ENCODE measurements at places on chromosomes 1 and 21.

DNA sequence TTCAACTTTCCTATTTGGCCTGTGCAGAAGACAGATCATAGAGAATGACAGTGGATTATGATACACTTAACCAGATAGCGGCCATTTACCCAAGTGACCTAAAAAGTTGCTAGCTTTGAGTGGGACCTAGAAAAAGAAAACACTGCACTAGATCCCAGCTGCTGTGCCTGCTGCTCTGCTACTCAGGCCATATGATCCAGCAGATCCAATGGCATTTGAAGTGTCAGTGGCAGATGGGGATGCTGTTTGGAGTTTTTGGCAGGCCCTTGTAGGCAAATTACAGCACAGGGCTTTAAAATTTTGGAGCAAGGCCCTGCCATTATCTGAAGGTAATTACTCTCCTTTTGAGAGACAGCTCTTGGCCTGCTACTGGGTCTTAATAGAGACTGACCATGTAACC lies 74.0 kb upstream of the KCNE2 start:
- DNase-seq: no peak

- no peak for DNase-seq
These were observed 3.3 kb upstream of the TTC34 start for GRCh38 chr1:2804628-2805351.

DNA sequence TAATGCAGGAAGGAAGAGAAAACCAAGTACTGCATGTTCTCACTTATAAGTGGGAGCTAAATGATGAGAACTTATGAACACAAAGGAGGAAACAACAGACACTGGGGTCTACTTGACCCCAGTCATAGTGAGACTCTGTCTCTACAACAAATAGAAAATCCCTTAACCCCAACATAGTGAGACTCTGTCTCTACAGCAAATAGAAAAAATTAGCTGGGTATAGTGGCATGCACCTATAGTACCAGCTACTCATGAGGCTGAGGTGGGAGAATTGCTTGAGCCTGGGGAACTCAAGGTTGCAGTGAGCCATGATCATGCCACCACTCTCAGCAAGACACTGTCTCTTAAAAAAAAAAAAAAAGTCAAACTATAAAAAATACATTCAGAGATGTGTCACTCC lies 42.7 kb downstream of the GIPC2 start:
- DNase-seq: no peak

DNA sequence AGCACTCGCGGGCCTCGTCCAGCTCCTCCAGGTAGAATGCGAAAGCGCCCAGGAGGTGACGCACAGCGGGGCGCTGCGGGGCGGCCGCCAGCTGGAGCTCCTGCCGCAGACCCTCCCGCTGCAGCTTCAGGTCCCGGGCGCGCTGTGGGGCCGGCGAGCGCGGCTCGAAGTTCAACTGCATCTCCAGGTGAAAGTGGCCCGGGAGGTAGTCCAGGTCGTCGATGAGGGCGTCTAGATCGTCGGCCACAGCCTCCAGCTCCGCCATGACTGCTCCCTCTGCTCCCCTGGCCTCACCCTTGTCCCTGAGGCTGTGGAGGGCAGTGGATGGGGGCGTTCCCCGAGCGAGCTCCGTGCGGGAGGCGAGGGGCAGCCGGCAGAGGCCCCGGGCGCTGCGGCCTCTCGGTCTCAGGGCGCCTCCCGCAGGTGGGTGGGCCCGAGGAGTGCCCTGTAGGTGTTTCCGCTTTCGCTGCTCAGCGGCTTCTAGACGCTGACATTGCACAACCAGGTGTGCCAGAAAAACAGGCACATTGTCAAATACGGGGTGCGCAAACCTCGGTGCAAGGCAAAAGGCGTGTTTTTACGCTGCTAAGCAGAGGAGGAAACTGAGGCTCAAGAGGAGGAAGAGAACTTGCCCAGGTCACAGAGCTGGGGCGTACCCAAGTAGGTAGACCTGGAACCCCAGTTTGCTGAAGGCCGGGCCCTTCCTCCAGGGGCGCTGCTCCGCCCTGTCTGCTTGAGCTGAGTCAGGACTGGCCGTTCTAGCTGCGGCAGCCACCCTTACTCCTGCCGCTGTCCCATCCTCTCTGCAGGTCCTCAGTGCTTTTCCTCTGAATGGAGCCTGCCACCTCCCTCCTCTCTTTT lies at the start of gene TTC22:
Gene TTC22 (minus strand): TSS at position 425 of the 861 bp plus-strand sequence. CDS start 160 bp downstream, at position 265.
- DNase-seq: peak; percentile 69

GRCh38 chr1:211870156-211870555 lies 39.6 kb upstream of the LPGAT1 start:
- DNase-seq: no peak

GRCh38 chr1:154170547-154171222 lies 15.8 kb upstream of the NUP210L start:
- DNase-seq: no peak

GRCh38 chr21:18705971-18706370 lies 302.4 kb upstream of the TMPRSS15 start:
- no peak for DNase-seq

DNA sequence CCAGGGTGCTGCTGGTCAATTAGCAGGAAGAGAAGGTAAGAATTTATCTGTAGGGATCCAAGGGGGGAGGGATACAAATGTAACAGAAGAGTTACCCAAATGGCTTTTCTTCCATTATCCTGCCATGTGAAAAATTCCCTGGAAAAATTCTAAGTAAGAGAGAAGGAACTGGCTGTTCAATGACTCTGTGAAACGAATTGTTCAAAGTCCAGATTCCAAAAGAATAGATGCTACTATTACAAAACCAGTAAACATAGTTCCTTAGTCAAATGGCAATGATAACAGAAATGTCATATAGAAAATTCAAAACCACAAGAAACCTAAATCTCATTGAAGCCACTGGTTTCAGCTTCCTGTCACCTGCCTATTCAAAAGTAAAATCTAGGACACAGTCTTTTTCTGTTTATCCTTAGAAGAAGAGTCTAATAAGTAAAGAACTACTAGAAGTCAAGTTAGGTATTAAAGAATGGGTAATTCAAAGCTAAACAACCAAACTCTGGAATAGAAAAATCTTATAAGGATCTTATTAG lies 102.6 kb downstream of the ZNF644 start:
- DNase-seq: no peak

GRCh38 chr1:244095529-244095911 lies 44.4 kb downstream of the ZBTB18 start:
- no peak for DNase-seq

GRCh38 chr21:38303300-38303699 lies 46.5 kb downstream of the KCNJ15 start:
- no peak for DNase-seq

DNA sequence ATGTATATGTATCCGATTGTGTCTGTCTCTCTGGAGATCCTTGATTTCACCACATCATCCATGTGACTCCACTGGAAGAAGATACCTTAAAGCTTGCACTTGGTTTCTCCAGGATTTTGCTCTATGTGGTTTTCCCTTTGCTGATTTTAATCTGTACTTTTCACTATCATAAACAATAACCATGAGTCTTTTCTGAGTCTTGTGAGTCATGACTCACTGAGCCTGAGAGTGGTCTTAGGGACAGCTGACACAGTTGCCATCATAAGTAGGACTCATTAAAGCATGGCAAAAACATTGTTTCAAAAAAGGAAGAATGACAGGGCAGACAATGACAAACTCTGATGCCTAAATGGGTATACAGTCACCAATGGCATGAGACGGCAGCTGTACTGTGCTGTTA lies 226.2 kb downstream of the AKT3 start:
- DNase-seq: no peak

DNA sequence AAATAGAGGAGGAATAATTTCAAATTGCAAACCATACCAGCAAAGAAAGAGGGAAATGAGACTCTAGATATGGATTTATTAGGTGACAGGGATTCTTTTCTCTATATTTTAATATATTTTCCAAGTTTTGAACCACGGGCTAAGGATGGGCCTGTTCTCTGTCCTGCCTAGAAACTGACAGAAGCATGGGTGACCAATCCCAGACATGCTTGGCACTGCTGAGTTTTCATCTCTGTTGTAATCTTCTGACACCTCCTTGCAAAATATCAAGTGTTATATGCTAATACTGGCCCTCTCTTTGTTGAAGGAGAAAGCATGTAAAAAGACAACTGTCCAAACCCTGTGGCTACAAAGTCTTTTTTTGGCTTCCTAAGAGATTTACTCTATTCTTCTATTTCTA lies 774 bp upstream of the ANGPTL7 start:
- DNase-seq: no peak

GRCh38 chr1:18807334-18808063 lies 52.0 kb downstream of the TAS1R2 start:
- DNase-seq: no peak

- DNase-seq: no peak
These were observed 84.2 kb downstream of the SH3GLB1 start for GRCh38 chr1:86788300-86789206.

- DNase-seq: peak; percentile 63
These were observed 4.0 kb downstream of the CAPN2 start for GRCh38 chr1:223716302-223716862.

DNA sequence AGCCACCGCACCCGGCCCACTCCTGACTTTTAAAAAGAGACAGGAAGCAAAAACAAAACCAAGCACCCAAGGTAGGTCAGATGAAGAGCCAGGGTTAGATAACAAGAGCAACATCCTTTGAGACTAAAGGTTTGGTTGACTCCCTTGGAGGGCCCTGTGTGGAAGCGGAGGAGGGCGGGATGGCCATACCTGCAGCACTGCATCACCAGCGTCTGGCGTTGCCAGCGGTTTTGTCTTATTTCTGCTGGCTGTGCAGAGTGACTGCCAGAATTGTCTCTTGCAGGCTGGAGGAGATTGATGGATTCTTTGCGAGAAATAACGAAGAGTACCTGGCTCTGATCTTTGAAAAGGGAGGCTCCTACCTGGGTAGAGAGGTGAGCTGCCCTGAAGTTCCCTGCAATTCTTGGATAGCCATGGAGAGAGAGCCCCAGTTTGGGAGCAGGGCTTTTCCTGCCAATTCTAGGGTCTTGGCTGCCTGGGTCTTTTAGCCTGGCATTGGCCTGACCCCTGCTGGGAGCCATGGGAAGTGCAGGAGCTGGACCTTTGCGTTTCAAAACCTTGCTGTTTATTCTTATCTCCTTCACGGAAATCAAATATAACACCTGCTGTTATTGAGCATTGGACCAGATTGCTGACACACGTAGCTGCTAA lies 24.0 kb downstream of the QSOX1 start:
- DNase-seq: peak; percentile 45

- DNase-seq: no peak
These were observed 146.4 kb upstream of the LRRC7 start for GRCh38 chr1:69421286-69421685.

DNA sequence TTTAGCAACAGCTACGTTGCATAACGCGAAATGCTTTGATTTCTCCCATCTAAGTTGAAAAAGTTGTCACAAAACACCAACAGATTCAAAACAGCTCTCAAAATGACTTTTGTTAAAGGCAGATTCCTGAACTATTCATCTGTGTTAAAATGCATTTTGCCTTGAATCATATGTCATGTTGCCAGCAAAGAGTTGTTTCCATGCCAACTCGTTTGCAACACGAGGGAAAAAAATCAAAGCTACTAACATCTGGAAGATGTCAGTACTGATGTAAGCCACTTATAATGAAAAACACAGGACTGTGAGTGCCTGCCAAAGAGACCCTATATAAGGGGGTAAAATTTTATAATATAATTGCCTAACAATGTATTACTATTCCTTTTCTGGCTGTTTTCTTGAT lies 182.7 kb upstream of the PTBP2 start:
- DNase-seq: no peak

DNA sequence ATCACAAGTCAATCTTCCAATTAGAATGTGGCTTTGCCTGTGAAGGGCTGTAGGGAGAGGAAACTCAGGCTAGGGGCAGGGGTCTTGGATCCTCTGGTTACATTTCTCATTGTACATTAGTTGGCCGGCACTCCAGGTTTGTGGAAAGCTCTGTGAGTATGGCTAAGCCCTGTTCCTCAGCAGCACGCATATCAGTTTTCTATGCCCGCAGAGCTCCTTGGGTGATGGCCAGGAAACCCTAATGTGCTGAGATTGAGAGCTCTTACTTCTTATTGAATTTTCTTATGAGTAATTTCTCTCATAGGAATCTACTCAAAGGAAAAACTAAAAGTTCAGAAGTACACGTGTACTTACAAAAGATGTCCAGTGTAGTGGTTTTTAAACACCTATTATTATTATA lies 30.7 kb upstream of the STMN1 start:
- no peak for DNase-seq

DNA sequence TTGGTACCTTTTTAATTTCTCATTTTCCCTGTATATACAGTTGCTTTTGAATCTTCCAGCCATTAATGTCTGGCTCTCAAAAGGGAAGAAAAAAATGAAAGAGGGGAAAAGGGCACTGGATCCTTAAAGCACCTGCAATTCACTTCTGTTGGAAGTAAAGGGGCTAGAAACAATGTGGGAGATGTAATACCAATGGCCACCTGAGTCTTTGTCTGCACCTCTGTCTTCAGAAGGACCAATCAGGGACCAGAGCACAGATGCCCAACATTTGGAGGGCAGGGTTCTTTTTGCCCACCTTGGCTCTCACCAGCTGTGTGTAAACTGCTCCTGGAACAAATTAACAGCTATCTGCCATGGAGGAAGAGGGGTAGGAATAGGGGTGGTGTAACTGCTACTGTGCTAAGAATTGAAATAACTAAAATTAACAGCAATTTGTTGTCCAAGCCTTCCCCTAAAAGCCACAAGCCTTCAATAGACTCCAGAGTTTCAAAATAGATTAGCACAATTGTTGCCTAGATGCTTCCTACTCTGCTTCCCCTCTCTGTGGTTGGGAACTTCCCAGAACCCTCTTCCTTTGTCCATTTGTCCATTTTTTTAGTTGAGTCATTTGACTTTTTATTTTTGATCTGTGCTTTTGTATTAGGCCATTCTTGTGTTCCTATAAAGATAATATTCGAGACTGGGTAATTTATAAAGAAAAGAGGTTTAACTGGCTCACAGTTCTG lies 11.5 kb upstream of the LRRC8B start:
- no peak for DNase-seq

- DNase-seq: peak; percentile 42
These were observed 53.1 kb downstream of the RIMS3 start for GRCh38 chr1:40612345-40612831.

- no peak for DNase-seq
These were observed 60.4 kb upstream of the C1orf53 start for GRCh38 chr1:197841883-197842553.

DNA sequence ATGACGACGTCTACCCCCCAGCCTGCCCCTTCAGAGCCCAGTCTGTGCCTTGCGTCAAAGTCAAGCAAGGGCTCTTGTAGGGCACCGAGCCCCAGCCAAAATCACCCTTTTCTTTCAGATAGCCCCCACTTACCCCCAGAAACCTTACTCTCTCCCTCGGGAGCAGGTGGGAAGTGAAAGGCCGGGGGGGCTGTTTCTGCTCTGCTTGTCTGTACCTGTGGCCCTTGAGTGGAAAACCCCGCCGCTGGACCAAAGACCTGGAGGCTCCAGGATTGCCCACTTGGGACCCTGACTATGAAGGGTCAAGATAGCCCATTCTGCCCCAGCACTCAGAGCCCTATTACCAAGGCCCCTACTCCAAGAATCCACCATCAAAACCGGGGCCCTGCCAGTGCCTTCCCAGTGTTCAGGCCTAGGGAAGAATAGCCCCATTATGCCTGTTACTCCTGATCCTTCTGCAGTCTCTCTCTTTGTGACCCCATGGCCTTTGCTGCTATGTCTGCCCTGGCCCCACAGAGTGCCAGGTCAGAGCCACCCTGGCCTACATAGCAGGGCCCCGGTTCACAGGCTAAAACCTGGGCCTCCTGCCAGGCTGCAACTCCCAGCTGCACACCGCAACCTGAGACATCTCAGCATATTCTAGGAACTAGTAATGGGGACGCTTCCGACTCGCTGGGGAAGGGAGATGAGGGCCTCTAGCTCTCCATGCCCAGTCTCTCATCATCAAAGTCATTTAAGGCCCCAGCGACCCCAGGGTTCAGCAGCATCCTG lies 22.2 kb upstream of the HPDL start:
- DNase-seq: no peak

- DNase-seq: no peak
These were observed 71.2 kb downstream of the SNRPE start for GRCh38 chr1:203932556-203932955.

Data from activated effector memory CD4-positive, alpha-beta T cell treated with Interleukin-2 at 50 U/mL for 16 hours (primary cell).